ENCODE measurements at places on chromosomes 2 and 18.

- DNase-seq = no peak
Observed at GRCh38 chr2:38178119-38178518, 102.2 kb upstream of the CYP1B1 start.

DNA sequence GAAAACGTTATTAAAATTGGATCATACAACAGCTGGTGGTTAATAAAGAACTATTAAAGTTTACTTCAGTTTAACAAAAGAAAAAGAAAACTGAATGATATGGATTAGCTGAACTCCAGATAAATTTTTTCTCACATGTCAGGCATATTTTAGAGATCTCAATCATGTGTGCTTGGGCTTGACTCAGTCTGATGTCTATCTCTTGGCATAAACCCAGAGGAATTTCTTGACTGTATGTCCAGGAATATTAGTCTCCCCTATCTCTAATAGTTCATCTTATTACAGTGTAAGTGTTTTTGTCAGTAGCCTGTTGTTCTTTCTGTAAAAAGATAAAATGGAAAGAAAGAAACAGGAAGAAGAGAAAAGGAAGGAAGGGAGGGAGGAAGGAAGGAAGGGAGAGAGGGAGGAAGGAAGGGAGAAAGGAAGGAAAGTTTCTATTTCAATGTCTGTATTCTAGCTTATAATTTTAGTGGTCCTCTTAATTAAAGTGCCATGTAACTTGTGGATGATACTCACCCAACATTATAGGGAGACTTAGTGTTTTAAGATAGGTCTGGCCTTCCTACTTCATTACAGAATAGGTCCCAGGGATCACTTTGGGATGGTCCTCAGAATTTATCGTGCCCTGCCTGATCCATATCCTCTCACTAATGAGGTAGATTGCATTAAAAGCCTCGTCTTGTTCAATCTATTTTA, 99.7 kb upstream of the UGP2 start:
- DNase-seq = no peak

DNA sequence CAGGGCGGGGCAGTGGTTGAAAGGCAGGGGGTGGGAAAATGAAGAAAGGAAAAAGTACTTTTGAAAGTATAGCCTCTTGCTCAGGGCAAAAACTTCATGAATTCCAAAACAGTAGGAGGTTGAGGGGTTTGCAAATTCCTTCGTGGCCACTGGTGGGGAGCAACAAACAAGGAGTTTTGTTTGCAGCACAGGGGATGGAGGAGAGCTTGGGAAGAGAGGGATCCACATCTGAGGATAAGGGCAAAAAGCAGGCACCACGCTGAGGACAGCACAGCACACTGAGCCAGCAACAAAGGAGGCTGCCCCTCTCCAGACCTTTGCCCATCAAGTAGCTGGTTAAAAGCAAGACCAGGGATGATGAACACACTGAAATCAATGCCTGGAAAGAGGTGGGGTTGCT, 148.9 kb downstream of the TCF4 start:
- no peak for DNase-seq

- DNase-seq = no peak
Observed at GRCh38 chr2:27427863-27428212, 593 bp upstream of the NRBP1 start.

DNA sequence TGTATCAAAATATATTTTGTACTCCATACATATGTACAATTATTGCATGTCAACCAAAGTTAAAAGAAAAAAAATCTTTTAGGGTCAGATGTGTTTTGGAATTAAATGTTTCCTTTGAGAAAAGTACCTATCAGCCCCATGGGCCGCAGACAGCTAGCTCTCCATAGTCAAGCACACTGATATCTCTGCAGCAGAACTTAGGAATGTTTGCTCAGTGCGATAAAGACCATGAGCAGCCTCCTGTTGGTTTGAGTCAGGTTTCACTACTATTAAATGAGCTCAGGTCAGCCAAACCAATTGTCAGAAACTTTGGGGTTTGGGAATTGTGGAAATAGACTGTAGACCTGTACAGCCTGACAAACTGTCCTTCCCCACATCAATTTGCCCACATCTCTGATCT, 33.7 kb downstream of the LCT start:
- DNase-seq = no peak

- no peak for DNase-seq
Observed at GRCh38 chr2:6493669-6494068, 372.0 kb downstream of the CMPK2 start.

DNA sequence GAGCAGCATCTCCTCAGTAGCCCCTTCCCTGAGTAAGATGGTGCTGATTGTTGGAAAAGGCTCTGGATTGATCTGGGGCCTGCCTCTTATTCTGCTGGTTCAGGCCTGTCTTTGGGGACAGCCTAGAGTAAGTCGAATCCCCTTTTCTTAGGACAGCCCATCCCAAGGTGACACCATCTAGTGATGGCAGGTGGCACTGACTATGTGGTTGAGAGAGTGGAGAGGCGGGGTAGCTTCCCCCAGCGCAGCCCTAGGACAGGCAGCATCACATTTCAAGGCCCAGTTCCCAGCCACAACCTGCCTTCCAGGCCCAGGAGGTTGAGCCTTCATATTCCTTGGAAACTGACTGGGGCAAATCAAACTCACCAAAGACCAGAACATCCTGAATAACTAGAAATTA, 69.1 kb upstream of the B3GNT7 start:
- DNase-seq = no peak

DNA sequence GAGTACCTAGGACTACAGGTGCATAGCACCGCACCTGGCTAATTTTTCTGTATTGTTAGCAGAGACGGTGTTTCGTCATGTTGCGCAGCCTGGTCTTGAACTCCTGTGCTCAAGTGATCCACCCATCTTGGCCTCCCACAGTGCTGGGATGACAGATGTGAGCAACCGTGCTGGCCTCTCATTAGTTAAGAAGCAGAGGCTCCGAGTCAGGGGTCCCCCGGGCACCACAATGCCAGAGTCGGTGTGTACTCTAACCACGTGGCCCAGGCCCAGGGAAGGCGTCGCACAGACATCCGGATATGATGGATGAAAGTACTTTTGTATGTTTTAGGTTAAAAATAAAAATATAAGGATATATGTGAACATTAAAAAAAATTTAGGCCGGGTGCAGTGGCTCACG, 28.3 kb upstream of the HPCAL1 start:
- DNase-seq = no peak

DNA sequence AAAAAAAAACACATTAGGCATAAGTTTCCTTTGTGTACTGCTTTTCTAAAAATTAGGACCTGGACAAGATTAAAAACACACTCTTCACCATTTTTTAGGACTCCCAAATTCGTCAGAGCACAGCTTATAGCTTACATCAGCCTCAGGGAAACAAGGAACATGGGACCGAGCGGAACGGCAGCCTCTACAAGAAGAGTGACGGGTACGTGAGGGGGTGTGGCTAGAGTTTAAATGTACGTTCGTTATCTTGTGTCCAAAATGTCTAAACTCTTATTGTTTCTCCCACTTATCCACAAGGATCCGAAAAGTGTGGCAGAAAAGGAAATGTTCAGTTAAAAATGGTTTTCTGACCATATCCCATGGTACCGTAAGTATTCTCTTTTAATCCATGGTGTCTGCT, 78.9 kb downstream of the ITGB1BP1 start:
- no peak for DNase-seq

DNA sequence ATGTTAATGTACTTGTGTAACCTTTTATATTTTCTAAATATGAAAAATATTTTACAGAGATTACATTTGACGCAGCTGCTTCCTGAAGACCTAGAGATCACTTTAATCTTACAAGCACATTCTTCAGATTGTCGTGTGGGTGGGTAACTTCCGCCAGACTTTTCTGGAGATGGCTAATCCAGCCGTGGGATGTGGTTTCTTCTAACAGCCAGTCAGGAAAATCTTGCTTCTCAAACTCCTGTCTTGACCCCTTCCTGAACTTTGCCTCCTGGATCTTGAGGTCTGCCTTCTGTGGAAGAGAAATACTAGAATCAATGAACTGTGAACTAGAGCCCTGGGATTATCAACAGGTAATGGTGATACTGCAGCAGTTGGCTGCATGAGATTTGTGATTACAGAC, 401.6 kb upstream of the TNP1 start:
- DNase-seq = no peak

DNA sequence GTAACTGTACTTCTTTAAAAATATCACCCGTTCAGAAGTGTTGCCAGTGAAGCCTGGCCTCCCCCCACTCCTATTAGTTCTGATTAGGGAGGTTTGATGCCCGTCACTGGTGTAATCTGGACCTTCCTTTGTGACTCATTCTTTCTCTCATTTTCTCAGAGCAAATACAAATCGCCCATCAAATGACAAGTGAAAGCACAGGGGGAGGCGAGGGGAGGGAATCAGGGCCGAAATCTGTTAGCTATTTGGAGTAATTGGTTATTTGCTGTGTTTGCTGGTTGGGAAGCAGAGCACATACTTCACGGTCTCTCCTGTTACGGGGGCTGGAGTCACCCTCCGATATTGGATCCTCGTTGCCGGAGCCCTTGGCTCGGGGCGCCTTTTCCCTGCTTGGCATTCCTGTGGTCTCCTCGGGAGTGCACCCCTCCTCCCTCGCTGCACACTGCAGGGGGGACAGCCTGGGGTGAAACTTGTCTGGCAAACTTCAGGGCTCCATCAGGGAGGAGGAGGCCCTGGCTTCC, 178.1 kb downstream of the DYSF start:
- peak; percentile 32 for DNase-seq

DNA sequence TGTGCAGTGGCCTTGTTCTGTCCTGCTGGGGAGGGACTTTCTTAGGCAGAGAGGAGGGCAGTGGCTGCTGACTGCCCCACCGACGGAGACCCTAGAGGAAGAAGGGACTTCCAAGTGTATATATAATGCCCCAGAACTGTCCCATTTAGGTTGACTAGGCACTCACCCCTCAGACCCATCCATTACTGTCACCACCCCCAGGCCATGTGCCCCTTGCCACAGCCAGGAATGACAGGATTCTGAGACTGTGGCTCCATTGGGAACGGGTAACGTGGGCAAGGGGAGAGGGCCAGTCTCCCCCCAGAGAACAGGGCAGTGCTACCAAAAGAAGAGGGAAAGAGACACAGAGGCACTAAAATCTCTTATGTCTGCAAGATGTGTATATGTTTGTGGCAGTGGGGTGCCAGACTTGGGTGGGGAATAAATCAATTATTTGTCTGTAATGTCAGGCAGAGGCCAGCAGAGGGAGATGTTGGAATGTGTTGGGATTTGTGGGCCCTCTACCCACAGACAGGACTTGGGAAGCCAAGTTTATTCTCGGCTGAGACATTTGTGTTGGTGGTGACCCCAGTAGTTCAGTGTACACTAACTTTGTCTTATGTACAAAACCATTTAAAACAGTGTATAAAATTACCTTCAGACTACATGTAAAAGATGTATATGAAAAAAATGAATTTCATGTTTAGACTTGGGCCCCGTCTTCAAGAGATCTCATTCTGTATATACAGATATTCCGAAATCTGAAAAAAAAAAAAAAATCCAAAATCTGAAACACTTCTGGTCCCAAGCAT, 24.0 kb upstream of the TMEM37 start:
- DNase-seq = peak; percentile 56

- DNase-seq = no peak
Observed at GRCh38 chr2:191333911-191334357, 88.7 kb downstream of the MYO1B start.

- DNase-seq = no peak
Observed at GRCh38 chr2:187462839-187463238, 14.8 kb upstream of the CALCRL start.

GRCh38 chr2:241514553-241514952, 6.2 kb upstream of the STK25 start:
- no peak for DNase-seq

GRCh38 chr2:109719871-109720270, 74.2 kb upstream of the RGPD5 start:
- no peak for DNase-seq

DNA sequence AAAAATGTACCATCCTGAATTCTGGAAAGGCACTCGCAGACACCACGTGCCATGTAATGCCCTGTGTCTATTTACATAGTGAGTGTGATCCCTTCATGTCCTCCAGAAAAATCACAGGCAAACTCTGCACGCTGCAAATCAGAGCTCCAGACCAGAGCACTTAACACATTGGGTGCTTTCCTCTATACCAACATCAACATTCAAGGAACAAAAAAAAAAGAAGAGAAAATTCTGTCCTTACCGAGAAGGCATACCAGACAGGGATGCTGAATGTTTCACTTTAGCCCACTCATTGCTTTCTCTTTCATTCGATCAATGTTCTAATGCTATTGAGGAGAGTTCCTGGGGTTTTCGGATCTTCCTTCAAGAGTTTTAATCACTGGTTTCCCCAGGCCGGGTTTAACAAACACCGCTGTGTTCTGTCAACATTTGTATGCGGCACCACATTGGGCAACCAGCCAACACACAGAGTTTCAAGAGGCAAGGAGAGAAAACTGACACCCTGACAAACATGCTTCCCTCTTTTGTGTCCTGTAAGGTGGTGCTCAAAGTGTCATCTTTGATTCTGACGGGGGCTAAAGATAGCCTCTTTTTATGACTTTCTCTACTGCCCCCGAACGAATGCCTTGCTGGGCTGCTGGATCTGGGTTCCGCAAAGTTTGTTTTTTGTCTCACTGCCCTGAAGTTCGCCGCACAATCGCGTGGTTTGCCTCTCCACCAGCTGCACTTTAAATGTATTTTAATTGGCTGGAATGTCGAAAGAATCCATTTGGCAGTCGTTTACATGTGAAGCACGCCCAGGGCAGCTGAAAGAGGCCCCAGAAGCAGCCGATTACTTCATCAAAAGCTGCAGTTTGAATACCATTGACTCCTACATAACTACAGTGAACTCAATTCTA, 106.4 kb upstream of the NCKAP5 start:
- peak; percentile 90 for DNase-seq

DNA sequence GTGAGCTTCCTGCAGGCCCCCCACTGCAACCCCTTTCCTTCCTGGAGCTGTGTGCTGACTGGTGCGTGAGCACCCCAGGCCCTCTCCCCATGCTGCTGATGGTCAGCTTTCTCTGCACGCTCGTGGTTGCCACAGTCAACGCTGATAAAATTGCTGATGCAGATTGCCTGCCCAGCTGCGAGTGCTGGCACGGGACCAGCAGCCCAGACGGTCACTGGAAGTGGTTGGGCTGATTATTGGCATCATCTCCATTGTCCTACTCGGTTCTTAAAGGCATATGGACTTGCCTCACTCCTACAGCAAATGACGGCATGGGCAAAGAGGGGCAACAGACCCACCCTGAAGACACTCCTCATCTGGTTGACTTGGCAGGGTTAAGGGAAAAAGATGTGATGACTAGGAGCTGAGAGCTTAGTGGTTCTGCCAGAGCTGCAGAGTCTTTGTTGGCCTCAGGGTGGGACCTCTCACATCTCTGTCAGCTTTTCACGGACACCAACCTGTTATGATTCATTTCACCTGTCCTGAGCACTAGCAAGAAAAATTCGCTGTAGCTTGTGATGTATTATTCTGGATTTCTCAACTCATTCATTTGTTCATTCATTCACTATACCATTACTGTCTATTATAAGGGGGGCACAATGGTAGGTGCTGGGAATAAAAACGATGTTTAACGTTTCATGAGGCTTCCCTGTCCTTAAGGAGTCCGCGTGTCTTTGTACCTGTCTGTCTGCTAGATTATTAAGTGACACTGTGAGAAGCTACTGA, 38.4 kb downstream of the PAX8 start:
- DNase-seq = no peak

DNA sequence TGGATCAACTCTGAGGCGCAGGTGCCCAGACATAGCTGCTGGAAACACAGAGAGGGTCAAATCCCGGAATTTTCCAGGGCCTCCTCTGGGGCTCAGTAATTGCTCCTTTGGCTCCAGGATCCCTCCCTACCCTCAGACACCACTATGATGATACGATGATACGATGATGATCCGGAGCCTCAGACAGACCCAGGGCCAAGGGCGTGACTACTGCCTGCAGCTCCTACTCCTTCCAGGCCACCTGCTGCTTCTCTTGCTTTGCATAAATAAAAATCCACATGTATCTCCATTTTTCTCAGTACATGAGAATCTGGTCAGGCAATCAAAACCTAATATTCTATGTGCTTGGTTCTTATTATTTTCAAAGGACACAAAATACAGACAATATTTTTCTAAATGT, 33.7 kb downstream of the MRPL35 start:
- DNase-seq = no peak

Data from SK-N-MC (cell line).